ENCODE measurements at places on chromosomes 12 and 14. TPM values are rescaled to one million over a fixed set of nuclear protein-coding genes. Genes with fewer than 3 reads are reported as not detected.
A peak's percentile ranks its signal among the peaks of the same experiment; 100 is the strongest.

- DNase-seq = peak; percentile 70
These were observed 18.3 kb upstream of the PLEKHH1 start for GRCh38 chr14:67514650-67515385.

DNA sequence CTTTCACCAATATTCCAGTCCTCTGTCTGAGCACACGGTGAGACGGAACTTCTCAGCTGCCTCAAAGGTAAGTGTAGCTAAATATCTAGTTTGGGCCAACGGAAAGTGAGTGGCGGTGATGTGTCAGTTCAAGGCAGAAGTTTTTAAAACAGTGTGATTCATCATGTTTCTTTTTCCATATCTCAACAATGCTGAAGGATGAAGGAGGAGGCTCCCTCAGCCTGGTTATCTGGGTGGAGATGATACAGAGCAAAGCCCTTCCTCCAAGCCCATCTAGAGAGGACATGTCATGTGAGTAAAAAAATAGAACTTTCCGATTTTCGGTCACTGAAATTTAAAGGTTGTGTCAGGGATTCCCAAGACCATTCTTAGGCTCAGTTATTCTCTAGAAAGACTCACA is 13.1 kb upstream of the ANP32D start:
- DNase-seq = no peak

DNA sequence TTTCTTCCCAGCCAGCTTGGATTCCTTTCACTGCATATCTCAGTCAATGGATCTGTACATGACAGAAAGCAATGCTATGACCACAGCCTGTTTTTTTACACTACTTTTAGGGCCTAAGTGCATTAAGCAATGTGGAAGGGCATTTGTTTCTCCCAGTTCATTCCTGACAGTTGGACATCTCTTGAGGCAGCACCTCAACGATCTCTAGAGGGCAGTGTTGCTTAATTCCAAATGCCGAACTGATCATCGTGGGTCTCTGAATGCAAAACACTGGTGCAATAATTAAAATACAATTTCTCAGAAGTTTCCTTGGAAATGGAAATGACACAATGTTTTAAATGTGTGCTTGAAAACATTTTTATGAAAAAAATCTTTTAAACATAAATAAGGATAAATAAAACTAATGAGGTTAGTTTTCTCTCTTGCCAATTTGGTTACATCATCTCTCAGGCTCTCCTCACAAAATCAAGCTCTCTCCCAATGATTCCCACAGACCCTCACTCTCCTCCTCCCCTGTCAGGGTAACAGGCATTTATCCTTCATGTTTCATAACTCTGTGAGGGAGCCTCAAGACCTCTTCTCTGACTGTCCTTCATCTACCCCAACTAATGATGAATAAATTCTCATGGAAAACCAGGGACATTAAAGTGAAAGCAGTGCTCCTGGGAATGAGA is 192.4 kb upstream of the SLC16A7 start:
- DNase-seq = peak; percentile 66

GRCh38 chr14:24398653-24399446 is at the start of gene NYNRIN:
Gene NYNRIN (plus strand): TSS chr14:24399003. CDS start chr14:24399247, 244 bp downstream.
- DNase-seq = peak; percentile 47

- DNase-seq = no peak
These were observed 1586.5 kb upstream of the SEL1L start for GRCh38 chr14:83120187-83120586.

GRCh38 chr12:43208627-43209026 is 343.4 kb downstream of the ADAMTS20 start:
- no peak for DNase-seq

- no peak for DNase-seq
These were observed 176.3 kb upstream of the PARP11 start for GRCh38 chr12:4049298-4050080.

- peak; percentile 72 for DNase-seq
These were observed 202.5 kb upstream of the DDHD1 start for GRCh38 chr14:53355581-53356112.

DNA sequence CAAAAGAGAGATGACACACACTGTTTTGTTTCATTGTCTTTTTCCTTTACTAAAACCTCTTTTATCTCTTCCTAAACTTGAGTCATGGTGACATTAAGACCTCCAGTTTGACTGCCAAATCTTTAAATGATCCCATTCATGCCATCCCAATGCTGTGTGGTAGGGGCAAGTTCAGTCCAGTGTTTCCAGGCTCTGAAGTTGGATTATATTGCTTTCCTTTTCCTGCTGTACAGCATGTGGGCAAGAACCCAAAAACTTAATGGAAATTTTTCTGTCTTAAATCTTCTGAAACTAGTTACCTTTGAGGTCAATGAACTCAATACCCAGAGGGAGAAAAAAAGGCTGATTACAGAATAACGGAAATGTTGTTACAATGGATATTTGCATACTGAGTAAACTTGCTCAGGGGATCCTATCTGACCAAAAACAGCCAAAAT is 187.1 kb upstream of the FAR2 start:
- no peak for DNase-seq

DNA sequence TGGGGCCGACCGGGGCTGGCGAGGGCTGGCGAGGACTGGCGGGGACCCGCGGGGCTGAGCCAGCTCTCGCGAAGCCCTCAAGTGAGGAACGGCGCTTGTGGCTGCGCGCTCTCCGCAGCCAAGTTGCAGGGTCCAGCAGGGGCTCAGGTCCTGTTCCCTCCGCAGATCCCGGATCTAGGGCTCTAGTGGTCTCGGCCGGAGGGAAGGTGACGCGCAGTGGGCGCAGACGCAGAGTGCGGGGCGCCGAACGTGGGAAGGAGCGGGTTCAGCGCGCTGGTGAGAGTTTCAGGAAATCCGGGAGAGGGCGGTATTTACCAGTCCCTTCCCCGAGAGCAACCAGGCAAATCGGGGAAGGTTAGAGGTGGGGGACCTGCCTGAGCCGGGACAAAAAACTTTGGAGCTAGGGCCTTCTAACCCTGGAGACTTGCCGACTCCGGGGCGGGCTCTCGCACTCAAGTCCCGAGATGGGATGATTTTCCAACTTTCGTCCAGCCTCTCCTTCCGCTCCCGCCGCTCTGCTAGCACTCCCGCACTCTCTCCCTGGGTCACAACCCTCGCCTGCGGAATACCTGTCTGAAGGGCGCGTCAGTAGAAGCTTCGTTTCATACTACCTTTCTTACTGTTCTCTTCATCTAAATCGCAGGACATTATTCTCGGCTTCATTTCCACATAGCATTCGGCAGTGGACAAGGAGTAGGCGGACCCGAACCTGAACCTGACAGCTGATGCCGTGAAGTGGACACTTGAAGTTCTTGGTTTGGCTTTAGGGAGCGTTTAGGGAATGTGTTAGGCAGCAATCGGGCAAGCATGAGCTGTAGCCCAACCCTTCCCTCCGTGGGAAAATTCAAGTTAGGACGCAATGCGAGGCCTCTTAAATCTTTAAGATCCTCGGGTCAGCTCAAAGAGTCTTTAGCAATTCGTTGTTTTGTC is 13.6 kb upstream of the PAX9 start:
- no peak for DNase-seq

DNA sequence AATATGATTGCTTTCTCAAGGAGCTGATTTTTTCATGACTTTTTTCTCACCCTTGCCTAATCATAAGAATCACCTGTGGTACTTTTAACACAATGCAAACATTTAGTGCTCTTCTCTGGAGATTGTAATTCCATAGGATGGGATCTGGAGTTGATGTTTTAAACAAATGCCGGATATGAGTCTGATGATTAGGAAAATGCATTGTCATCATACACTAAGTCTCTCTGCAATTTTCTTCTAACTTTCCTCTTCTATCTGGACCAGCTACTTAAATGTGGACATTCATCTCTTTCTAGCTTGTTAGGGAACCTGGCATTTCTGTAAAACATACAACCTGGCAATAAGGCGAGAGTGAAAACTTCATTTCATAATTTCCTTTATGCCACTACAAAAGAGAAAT is 23.5 kb downstream of the PMCH start:
- DNase-seq = no peak

- no peak for DNase-seq
These were observed 795 bp downstream of the STAT6 start for GRCh38 chr12:57110104-57111030.

GRCh38 chr12:11130382-11130781 is 4.1 kb downstream of the TAS2R30 start:
- DNase-seq = no peak

- DNase-seq = no peak
These were observed 618.4 kb downstream of the SLC6A15 start for GRCh38 chr12:84294246-84294645.

GRCh38 chr12:102816816-102817434 is 100.1 kb downstream of the PAH start:
- peak; percentile 11 for DNase-seq

- DNase-seq = peak; percentile 53
These were observed 86.5 kb downstream of the DAAM1 start for GRCh38 chr14:59274991-59275391.

DNA sequence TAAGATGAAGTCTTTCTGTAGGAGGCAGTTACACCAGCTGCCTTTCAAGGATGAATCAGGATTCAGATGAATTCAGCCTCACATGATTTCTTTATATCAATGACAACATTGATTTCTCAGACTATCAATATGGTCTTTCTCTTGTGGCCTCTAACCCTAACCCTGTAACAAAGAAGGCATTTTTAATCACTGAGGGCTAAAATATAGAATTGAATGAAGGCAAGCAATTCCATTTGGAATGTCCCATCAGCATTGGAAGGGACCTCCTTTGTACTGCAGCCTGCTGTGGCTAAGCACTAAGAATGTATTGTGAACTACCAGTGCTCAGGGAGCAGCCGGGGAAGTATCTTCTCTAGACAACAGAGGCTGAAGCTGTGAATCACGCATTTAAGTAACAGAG is 90.6 kb upstream of the FRMD6 start:
- DNase-seq = no peak

- DNase-seq = peak; percentile 68
These were observed 1.6 kb downstream of the SUDS3 start for GRCh38 chr12:118377884-118378470.

DNA sequence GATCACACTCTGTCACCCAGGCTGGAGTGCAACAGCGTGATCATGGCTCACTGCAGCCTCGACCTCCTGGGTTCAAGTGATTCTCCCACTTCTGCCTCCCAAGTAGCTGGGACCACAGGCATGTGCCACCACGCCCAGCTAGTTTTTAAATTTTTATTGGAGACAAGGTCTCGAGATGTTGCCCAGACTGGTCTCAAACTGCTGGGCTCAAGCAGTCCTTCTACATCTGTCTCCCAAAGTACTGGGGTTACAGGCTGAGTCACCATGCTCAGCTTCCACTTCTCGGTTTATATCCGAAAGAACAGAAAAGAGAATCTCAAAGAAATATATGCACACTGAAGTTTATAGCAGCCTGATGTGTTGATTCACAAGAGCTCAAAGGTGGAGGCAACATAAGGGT is 107.5 kb downstream of the SCARB1 start:
- DNase-seq = no peak

DNA sequence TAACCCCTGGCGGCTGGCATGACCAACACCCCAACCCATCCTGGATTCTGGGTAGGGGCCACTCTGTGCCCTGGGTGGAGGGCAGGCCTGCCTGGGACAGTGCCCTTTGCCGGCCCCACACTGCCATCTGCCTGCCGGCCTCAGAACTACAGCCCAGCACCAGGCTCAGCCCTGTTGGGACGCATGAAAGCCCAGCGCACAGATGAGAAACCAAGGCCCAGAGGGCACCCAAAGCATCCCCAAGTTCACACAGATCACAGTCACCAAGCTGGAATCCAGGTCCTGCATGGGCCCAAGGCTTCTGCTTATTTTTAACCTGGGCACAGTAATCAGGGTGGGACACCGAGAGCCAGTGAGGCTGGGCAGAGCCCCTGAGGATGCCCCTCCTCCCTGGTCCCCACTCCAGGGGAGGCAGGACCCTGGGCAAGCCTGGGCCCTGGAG is 26.2 kb downstream of the RFLNA start:
- peak; percentile 51 for DNase-seq

- no peak for DNase-seq
These were observed 13.3 kb downstream of the RAP1B start for GRCh38 chr12:68623984-68624383.

DNA sequence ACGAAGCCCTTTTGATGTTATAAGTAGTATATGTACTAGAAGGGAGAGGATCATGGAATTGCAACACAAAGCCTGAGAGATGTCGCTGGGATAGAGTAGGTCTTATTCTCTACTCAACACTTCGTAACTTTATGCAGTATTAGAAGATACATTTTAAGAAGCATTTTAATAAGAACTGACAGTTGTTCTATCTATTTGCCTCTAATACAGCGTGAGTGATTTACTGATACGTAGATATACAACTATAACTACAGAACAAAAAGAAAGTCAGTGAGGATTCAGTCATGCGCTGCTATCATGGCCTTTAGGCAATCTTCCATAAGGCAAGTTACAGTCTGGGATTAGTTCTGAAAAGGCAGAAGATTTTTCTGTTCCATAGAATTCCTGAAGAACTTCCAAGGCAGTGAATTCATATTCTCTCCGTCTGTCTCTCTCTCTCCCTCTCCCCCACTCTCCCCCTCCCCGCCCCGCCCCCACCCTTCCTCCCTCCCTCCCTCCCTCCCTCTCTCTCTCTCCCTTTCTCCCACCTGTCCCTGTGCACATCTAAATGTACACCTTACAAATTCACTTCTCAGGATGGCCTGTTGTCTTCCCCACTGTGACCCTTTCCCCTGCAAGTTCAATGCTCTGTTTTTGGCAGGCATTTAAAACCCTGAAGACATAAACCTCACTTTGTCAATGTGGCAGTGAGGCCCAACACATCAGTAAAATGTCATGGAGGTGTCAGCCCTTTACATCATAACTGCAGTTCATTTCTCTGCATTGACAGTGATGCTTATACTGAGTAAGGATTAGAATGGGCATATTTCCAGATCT is 470.6 kb downstream of the EGLN3 start:
- DNase-seq = no peak

DNA sequence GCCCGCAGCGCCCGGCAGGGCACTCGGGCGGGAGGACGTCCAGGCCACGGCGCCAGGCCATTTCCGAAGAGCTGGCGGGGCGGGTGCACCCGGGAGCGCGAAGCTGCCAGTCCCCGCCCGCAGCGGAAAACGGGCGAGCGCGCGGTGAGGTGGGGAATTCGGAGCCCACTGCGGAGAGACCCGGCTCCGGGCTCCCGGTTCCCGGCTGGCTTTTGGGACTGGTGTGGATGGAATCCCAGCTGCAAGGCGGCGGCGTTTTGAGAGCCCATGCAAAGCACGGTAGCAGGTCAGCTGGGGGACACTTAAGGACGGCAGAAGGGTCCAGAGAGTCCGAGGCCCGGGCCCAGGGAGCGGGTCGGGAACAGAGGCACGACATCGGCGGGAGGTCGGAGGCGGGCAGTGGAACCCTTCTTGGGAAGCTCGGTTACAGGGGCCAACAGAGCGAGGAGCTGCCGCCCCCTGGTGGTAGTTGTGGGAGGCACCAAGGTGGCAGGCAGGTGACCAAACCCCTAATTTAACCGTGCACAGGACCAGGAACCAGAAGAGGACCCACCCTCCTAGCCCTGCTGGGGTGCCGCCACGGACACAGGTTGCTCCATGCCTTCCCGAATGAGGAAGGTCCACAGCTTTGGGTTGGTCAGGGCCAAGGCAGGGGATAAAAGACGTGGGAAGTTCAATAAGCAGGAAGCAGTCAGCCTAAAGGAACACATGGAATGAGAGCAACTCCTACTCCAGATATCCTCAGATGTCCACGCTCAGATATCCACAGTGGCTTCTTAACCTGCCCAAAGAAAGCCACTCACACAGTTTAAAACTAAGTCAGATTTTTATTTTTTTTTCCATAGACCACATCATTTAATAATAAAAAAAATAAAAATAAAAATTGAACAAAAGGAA is 685 bp upstream of the CDH24 start:
- peak; percentile 89 for DNase-seq

The VAMP1 gene
- total RNA-seq = 9.3 TPM

The IFI27L1 gene
- 7.9 TPM for total RNA-seq

The OR4Q2 gene
- not detected for total RNA-seq

The CD4 gene
- 1.3 TPM for total RNA-seq

The CCDC177 gene
- 0.75 TPM for total RNA-seq

The KRT8 gene
- 3,912 TPM for total RNA-seq

The KRT77 gene
- total RNA-seq = not detected

The A2ML1 gene
- not detected for total RNA-seq

Measured in G401 (cell line).